ENCODE measurements at places on chromosomes 5 and 9.

DNA sequence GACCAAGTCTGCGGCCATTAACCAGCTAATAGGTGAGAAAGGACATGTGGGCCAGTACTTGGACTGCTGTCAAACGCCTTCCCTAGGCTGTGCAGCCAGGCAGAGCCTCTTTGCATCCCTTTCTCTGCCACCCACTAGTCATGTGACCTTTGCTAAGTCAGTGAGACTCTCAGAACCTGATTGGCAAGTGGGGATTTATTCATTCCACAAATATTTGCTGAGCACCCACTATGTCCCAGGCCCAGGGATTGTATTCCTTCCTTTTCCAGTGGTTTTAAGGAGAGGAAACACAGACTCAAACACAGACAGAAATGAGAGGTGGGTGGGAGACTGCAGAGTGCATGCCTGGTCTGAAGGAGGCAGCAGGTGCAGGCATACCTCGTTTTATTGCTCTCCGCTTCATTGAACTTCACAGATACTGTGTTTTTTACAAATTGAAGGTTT, 71.6 kb upstream of the GALNT10 start:
- DNase-seq, result no peak

GRCh38 chr5:150651924-150652671, 9.0 kb upstream of the MYOZ3 start:
- DNase-seq, result no peak

DNA sequence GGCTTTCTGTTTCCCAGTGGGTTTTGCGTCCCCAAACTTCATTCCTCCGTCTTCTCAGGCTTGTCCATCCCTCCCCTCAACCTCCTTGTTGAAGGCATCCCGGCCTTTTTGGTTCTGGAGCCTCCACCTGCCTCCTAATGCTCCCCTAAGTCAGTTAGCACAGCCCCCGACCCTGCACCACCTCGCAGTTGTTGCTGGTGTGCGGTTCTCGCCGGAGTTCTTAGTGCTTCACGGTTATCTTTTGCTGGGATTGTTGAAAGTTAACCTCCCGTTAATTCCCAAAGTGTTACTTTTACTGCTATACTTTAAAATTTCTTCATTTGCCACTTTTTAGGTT, 447 bp downstream of the UBLCP1 start:
- no peak for DNase-seq

- no peak for DNase-seq
Measured at GRCh38 chr9:129895376-129896268, 60.4 kb downstream of the USP20 start.

- DNase-seq, result peak; percentile 69
Measured at GRCh38 chr9:137095664-137096517, 9.1 kb downstream of the MAN1B1 start.

GRCh38 chr5:62778316-62779009, 199.8 kb downstream of the LRRC70 start:
- no peak for DNase-seq
